Right forelimb (tissue), 1 donor: ENCODE measurements at places on chromosomes 2 and 18.

DNA sequence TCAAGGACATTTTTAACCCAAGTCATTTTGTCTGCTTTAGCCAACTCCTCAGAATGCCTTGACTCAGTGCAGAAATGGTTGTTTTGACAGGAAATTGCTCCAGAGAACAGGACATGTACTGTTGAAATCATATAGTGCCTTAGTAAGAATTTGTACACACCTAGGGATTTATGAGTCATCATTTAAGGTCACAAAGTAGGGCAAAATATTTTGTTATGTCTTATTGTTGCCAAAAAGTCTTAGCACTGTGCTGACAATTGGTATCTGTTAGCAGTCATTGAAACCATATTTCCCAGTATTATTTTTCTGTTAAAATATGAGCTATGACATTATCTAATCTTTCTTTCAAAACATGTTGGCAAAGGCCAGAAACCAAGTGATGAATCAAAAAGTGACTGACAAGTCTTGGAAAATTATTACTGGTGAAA lies 104.5 kb downstream of the OSBPL6 start:
- no peak for DNase-seq

DNA sequence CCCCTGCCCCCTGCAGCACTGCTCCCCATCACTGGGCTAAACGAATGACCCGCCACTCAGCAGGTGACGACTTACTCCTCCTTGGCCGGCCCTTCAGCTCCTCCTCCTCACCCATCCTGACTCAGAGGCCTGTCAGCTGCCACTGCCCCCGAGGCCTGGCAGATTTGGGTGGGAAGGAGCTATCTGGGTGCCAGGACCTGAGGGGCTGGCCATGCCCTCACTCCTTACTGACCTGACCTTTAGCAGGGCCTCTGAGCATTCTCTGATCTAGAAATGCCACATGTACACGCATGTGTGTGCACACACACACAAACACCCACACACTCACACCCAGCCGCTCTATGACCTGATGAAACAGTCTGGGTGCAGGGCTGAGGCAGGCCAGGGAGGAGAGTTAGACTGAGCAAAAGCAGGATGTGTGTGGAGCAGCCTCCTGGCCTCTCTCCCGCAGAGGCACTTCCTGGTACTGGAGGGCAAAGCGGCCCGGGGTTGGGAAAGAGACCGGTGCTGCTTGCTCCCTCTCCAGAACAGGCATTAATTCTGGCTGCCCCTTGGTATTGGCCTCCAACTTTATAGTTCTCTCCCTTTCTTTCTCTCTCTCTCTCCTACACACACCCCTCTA lies 68.0 kb downstream of the ZFP36L2 start:
- no peak for DNase-seq

- DNase-seq: peak; percentile 67
Measured at GRCh38 chr2:43083710-43084698, 142.4 kb downstream of the ZFP36L2 start.

GRCh38 chr18:43855376-43855775 lies 578.1 kb upstream of the SYT4 start:
- no peak for DNase-seq

- DNase-seq: no peak
Measured at GRCh38 chr2:8421658-8422449, 260.0 kb upstream of the ID2 start.

DNA sequence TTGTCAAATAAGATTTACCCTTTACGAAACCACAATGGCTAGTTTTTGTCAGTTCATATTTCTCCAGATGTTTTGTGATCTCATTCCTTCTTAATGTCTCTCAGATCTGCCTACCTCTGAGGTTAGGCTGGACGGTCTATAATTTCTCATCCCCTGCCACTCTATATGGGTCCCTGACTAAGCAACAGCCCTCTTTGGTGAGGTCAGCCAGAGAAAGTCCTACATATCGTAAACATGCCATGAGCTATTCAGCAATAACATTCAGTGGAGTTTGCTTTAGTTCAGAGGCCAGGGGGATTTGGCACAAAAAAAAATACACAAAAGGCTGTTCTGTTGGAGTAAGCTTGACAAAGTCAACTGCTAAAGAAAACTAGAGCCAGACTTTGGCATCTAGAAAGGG lies 192.1 kb upstream of the NCKAP5 start:
- DNase-seq: no peak

- DNase-seq: no peak
Measured at GRCh38 chr2:74685408-74685807, 31.4 kb downstream of the SEMA4F start.

DNA sequence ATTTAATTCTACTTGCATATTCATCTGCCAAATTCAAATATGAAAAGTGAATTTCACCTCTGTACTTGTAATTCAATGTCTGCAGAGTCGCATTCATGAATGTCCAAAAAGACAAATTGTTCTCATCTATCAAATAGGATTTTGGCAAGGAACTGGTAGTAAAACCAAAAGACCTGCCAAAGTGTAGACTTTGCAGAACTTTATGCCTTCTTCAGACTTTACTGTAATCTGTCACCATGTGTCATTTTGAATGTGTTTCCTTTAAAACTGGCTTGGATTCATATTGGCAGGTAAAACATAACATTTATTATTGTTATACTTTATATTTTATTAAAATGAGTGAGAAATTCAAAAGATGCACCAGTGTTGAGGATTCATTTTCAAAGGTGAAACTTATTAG lies 701.9 kb upstream of the LINC00305 start:
- no peak for DNase-seq

DNA sequence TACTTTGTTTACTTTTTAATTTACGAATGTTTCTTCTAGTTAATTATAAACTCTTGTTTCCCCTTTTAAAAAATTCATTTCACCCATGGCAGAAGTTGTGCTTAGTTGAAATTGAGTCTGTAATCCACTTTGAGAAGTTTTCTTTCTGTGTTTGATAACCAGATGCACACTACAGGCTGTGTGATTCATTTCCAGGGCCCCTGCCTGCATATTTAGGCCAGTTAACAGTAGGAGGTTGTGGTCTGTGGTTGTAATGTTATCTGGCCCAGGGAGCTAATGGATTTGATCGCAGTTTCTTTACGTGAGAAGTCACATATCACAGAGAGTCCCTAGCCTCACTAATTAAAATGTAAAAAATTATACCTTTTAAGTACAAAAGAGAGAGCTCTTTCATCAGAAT lies 3.3 kb downstream of the CDH7 start:
- DNase-seq: no peak

DNA sequence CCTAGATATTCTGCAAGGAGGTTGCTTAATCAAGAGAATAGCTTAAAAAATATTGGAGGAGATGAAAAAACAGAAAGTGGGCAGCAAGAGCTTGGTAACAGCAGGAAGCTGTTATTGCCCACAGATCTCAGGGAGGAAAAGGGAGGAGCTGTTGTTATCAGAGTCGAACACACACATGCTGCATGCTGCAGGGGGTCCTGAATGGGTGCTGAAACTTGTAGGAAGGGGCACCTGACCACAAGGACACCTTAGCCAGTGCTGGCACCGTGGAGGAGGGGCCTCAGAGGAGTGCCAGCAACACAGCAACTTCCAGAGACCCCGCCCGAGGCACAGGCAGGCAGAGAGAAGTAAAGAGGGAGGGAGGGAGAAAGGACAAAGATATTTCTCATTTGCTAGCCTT lies 332.9 kb downstream of the SOCS6 start:
- no peak for DNase-seq

- peak; percentile 77 for DNase-seq
Measured at GRCh38 chr2:76197842-76198448, 487.2 kb upstream of the GCFC2 start.

GRCh38 chr2:68238955-68239822 lies 13.1 kb downstream of the PPP3R1 start:
- no peak for DNase-seq

DNA sequence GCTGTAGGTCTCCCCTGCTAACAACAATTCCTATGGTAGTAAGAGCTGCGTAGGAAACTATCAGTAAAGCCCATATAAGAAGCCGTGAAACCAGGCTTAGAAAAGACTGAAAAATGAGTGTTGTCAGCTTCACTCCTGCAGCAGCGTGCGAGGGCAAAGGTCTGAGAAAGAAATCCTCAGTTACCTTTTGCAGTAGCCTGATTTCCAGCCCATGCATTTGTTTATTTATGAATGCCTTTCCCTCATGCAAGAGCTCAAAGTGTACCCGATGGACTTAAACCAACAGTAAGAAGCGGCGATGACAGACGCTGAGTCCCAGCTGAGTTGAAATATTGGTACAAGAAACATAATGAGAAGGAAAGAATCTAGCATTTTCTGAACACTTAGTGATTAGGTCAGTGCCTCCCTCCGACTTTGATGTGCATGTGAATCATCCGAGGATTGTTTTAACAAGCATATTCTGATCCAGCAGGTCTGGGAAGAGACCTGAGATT lies 15.0 kb upstream of the POLI start:
- DNase-seq: no peak

DNA sequence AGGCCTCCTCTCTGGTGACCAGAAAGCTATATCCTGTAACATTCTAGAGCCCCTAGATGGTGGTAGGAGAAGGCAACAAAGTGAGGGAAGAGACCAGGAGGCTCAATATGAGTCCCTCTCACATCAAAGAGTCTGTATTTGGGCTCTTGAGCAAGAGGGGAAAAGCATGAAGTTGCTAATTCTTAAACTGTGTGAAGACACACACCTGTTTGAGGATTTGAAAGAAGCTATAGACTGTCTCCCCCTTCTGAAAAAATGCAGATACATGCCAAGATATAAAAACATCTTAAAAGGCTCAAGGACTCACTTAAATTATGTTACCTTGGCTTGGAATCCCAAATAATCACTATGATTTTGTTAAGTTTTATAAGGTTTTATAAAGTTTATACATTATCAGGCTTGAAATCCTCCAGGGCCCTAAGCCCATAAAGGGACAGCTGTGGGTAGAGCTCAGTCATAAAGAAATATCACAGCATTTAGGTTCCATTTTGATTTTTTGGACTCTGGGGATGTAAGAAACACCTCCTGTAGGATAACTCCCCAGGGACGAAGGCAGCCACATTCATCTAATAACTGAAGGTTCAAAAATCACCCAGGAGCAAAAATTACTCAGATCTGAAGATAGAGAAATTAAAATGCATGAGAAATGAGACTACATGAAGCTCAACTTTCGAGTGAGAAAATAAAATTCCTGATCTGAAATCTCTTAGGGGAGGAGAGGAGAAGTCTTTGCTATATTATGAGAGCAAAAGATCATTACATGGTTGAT lies 136.1 kb upstream of the LGALSL start:
- no peak for DNase-seq

- DNase-seq: no peak
Measured at GRCh38 chr2:129758784-129759471, 220.5 kb upstream of the RAB6C start.

DNA sequence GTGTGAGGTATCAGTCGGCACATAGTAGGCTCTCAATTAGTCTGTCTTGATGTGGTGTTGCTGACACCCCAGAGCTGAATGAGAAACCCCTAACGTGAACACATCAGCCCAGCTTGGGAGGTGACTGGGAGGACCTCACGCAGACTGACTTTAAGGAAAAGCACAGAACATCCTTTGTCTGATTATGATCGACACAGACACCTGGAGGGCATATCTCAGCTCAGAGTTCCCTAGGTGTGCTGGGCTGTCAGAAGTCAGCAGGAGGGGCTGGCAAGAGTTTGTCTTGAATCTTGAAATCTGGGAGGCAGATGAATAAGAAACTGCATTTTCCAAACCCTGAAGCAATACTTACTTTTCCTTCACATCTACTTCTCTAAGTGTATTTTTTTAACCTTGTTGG lies 16.8 kb upstream of the MYCN start:
- DNase-seq: no peak

DNA sequence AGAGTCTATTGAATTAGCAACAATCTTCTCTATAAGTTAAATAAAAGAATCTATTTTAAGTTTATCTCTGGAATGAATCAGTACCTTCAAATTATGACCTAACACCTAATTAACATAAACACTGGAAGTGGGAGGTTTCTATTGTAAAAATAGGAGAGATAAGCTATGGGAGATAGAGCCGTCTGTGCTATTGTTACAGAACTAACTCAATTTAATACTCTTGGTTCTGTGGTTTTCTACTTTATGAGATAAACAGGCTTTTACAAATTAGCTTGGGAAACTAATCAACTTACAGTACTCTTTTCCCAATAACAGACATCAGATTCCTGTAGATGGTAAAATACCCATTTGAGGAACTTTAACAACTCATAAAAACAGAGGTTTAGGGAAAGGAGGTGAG lies 25.6 kb upstream of the STAT1 start:
- DNase-seq: no peak

DNA sequence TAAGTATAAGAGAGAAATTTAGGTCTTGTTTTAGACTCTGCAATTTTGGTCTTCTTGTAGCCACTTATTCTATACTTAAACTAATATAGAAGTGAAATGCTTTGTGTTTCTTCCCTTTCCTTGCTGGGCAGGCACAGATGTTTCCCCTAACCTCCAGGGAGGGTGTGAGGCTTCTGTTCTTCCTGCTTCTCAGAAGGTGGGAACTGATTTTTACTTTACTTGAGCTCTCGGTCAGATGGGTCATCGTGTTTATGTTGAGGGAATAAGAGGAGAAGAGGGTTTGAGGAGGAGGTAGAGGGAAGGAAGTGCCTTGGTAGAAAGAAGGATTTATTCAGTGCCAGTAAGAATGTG lies 92.5 kb upstream of the CXCR4 start:
- no peak for DNase-seq

DNA sequence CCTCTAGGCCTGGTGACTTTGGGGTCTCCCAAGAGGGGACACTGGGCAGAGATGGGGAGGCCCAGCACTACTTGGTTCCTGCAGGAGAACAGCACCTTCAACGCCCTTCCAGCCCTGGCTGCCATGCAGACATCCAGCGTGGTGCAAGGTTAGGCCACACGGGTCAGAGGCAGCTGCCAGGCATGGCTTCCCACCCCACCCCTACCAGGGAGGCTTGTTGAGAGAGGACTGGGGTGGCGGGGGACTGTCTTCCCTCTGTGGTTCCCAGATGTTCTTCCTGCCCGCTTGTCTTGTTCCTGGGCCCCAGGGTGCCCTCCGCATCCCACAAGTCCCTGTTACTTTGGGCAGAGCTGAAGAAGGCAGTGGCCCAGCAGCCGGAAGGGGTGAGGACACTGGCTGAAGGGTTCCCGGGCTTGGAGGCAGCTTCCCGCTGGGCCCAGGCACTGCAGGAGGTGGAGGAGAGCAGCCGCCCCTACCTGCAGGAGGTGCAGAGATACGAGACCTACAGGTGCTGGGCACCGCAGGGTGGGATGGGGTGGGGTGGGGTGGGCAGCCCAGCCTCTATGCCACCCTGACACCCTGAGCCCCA lies 4.5 kb downstream of the PROM2 start:
- no peak for DNase-seq

DNA sequence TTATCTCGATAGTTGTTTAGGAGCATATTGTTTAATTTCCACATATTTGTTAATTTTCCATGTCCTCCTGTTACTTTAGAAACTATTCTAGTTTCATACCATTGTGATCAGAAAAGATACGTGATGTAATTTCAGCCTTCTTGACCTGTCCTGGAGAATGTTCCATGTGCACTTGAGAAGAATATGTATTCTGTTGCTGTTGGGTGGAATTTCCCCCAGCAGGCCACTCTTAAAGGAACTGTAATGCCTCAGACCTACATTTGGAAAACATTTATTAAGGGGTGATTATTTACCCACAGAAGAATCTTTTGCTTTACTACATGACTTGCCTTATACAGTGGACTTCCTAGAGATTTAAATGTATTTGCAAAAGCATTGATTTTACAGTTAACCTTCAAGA lies 55.5 kb downstream of the LIMS1 start:
- no peak for DNase-seq
